ENCODE measurements at places on chromosomes 4 and X.
A peak's percentile ranks its signal among the peaks of the same experiment; 100 is the strongest.

- DNase-seq: no peak
Measured at GRCh38 chrX:121733514-121733913, 686.1 kb downstream of the GLUD2 start.

GRCh38 chr4:159697322-159698283 lies 594.7 kb downstream of the RAPGEF2 start:
- DNase-seq: no peak

GRCh38 chrX:37302569-37302968 lies 46.6 kb upstream of the PRRG1 start:
- no peak for DNase-seq

DNA sequence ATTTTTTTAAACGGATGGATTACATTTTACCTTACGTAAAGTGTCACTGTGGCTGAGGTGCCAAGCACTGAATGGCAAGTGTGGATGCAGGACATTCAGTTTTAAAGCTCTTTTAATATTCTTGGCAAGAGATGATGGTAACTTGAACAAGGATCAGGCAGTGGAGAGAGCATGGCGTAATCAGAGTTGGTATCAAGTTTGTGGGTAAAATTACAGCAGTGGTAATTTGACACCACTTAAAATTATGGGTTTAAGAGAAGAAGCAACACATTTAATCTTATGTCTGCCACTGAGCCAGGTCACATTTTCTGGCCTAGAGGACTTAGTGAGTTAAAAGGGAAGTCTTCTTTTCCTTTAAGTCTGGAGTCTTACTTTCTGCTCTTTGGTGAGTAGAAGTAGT lies 100.5 kb downstream of the NAA11 start:
- DNase-seq: no peak

DNA sequence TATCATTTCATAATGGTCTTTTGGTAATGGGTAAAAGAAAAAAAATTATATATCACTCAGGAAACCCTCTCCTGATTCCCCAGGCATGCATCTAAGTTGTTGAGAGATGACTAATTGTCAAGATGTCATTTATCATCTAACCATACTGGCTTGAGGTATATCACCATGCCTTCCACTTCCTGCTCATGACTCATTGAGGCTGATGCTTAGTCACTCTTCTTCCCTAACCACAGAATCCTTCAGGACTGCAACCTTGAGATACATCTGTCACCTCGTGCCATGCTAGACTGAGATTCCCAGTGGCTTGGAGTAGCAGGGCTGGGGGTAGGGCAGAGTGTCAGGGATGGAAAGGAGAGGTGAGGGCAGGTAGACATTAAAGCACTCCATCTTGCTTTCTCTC lies 782.5 kb upstream of the INTU start:
- DNase-seq: peak; percentile 99

DNA sequence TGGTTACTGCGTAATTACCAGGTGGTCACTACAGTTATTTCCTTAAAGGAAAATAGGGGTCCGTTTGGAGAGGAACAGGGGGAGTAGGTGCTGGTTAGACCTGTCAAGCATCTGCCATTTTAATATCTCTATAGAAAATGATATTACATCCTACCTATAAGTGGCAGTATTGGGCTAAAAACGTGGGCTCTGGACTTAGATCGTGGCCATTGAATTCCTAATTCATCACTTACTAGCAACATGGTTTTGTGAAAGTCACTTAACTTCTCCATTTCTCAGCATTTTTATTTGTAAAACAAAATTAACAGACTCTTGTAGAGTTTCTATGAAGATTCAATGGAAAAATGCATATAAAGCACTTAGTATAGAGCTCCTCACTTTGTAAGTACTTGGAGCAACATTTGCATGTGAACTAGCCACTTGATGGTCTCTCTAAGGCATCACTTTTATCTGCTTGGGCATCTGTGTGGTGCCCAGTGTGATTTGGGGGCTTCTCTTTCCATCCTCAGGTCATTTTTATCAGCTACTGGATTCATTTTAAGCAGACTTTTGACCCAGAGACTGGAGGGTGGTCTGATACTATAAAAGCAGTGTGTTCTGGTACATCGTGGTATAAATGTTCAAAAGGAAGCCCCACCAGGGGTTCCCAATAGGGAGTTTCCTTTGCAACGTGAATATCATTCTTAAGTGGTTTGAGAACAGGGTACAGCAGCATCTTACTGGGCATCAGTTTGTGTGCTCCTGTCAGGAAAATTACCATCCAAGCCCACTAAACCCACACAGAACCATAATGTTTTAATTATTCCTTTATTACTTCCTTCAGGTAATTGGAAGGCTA lies 42.7 kb upstream of the RASSF6 start:
- peak; percentile 83 for DNase-seq

- DNase-seq: no peak
Measured at GRCh38 chr4:10458177-10458576, 951 bp upstream of the ZNF518B start.

DNA sequence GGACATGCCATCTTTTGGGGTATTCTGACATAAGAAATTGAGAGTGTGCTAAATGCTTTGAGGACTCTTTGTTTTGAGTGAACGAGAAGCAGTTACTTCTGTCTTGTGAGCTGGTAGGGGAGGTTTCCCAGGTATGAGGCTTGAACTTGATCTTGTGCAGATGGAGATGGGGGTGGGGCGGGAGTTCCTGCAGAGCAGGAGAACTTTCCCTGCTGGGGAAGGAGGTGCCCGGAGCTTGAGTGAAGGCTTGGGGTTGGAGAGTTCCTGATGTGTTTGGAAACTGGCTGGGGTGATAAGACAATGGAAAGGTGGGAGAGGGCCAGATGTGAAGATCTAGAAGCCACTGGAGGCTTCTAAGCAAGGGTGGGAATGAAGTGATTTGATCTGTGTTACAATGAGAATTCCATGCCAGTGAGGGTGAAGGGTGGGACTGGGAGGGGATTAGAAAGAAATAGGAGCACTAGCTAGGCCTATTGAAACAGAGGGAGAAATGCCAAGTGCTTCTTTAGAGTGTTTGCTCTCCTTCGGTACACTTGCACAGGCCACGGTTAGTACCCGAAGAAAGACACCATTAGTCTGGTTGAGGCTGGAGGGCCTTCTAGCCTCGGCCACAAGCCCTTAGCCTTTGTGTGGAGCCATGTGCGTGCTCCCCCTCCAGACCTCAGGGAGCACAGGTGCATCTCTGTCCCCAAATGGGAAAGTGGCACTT lies 103.5 kb upstream of the STOX2 start:
- DNase-seq: no peak

GRCh38 chr4:75630174-75630936 lies at the start of gene CDKL2:
Gene CDKL2 (minus strand): TSS chr4:75630528. CDS start chr4:75625988, 4,540 bp downstream.
- peak; percentile 76 for DNase-seq

DNA sequence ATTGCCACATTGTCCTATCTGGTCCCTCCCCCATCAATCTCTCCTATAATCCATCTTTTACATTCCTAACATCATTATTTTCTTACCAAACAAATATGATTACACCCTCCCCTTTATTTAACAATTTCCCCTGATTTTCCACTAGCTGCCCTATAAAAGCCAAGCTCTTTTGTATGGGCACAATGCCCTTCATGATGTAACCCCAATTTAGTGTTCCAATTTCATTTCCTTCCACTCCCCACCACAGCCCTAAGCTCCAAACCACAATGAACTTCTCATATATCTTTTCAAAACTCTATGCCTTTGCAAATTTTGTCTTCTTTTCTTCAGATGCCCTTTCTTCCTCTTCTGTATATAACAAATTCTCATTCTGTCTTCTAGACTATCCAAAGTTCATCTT lies 39.5 kb upstream of the PTPN13 start:
- DNase-seq: no peak

DNA sequence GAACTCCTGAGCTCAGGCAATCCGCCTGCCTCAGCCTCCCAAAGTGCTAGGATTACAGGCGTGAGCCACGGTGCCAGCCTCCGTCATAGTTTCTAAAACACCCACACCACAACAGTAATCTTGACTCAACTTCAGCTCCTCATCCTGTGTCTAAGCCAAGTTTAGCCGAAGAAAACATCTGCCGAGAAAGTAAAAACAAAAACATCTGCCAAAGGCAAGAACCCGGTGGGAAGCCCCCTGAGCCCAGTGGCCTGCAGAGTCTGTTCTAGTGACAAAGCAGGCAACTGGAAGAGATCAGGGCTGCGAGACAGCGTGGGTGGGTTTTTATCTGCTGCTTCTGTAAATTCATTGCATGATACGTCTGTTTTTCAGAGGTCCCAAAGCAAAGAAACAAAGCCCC lies 26.6 kb upstream of the CD99 start:
- no peak for DNase-seq

GRCh38 chr4:152579916-152580315 lies 44.0 kb upstream of the FBXW7 start:
- DNase-seq: no peak

- no peak for DNase-seq
Measured at GRCh38 chr4:79626611-79627010, 218.6 kb upstream of the GK2 start.

GRCh38 chrX:73944563-73944908 lies 359.4 kb upstream of the ZCCHC13 start:
- DNase-seq: no peak

DNA sequence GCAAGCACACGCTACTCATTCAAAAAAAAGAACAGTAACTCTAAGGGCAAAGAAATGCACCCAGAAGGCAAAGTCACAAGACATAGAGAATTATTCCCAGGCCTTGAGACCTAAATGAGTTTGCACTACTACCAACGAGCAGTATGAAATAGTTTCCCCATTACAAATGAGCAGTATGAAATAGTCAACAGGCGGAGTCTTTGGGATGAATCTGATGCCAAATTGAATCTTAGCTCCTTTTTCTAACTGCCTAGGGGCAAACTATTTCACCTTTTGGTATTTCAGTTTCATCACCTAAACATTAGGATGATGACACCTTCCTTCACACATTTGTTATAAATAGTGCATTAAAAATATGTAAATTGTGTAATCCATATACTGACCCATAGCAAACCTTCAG lies 213.0 kb upstream of the FAT4 start:
- DNase-seq: no peak

DNA sequence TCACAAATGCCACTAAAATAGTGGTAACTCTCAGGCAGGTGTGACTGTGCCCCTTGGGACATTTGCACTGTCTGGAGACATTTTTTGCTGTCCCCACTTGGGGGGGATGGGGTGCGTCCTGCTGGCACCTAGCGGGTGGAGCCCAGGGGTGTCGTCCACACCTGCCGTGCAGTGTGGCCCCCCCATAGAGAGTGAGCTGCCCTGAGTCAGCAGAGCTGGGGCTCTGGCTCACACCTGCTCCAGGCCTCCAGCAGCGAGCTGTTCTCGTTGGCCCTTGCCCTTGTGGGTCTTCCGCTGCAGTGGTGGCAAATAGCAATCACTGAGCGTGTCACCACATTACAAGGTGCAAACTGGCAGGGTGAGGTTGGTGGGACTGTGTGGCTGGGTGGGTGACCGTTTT lies 64.6 kb downstream of the CLDN34 start:
- no peak for DNase-seq

GRCh38 chrX:103360092-103360491 lies 3.8 kb downstream of the TCEAL9 start:
- DNase-seq: no peak

GRCh38 chr4:96035727-96036126 lies 195.8 kb downstream of the PDHA2 start:
- peak; percentile 23 for DNase-seq

DNA sequence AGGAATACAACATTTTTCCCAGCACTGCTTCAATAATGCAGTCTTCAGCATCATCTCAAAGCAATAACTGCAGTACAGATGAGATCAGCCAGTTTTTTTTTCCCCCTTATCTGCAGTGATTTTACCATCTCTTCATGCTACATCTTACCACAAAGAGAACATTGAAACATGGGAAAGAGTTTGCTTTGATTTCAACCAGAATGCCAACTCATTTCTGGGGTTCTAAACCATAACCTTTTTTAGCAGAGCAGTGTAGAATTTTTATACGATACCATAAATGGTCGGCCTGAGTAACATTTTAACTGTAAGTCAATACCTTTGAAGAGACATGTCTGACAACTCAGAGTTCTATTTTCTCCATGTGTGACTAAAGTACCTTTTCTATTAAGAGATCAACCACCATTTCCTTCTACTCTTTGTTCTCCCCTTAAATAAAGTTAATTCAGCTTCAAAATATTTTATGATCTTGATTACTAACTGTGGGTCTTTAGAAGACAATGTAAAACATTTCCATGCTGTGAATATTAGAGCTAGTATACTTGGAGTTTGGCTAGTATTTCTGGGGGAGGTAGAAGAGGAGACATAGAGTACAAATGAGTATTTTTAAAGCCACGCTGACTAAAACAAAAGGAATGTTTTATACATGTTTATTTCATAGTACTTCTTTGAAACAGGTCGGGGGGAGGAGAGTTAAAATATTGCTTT lies 69.1 kb downstream of the TET2 start:
- DNase-seq: peak; percentile 75

DNA sequence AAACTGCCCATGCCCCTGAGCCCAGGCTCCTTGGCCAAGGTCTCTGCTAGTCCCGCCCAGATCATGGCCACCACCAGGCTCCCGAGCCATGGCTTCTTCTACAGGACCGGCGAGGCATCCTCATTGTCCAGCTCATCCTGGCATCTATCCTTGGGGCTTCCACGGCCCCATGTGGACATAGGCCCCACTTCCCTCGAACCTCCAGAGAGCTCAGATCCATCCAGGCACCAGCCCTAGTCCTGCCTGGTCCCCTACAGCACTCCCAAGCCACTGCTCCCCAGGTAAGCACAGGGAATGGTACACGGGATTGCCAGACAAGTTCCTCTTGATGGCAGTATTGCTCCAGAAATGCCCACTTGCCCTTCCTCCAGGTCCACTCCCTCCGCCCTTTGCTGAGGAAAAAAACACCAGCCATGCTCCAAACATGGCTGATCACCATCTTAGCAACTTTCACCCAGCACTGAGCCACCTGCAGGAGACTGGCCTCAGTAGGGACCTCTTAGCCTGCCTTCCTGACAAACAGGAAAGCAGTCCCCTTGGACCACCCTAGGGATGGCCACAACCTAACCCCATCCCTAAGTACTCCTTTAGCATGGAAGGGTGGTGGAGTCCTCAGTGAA lies 272.1 kb upstream of the AGTR2 start:
- no peak for DNase-seq

DNA sequence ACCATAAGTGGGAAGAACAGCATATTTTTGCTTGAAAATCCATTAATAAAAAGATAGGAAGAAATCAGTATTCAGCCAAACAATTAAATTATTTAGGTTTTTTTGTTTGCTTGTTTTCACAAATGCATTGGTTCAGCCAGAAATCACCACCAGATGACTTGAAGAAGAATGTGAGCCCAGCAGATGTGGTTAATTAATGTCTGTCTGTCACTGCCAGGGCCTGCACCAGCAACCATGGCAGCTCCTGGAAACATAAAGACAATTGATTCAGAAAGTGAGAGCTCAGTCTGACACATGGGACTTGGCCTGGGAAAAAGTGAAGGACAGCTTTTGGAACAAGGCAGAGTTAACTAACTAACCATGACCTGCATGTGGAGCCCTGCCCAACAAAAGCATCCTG lies 74.0 kb downstream of the MAOB start:
- no peak for DNase-seq

- no peak for DNase-seq
Measured at GRCh38 chrX:130861462-130861861, 41.5 kb downstream of the ENOX2 start.
